ENCODE measurements at places on chromosomes 4 and X.

- peak; percentile 45 for DNase-seq
These were observed 800 bp downstream of the KDM5C start for GRCh38 chrX:53223955-53224859.

DNA sequence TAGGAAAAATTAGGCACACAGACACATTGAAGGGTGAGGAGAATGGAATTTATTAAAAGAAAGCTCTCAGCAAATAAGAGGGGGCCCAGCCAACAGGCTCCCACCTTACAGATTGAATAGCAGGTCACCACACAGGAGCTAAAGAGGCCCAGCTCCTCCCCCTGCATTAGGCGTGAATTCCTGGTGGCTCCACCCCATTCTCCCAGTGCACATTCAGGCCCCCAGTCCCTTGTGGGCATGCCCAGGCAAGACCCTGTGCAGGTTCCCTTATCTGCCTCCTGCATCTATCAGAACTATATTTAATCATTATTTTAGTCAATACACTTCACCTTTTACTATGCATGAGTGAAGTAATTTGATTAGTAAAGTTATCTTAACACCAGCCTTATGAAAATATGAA, 856.3 kb upstream of the NDST4 start:
- no peak for DNase-seq

DNA sequence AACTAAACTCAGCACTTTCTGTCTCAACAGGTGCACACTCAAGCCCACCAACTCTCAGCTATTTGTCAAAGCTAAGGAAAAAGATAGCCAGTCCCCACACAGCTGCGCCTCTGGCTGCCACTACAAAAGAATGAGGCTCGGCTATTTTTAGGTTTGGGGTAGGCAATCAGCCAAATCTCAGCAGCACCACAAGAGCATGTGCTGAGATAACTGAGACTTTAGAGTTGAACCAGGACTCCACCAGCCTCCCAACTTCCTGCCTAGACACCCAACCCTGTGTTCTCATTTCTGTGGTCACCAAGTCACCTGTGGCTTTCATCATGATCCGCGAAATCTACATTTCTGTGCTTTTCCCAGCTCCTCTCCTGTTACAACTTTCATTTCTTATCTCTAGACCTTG, 28.0 kb downstream of the DMD start:
- no peak for DNase-seq

DNA sequence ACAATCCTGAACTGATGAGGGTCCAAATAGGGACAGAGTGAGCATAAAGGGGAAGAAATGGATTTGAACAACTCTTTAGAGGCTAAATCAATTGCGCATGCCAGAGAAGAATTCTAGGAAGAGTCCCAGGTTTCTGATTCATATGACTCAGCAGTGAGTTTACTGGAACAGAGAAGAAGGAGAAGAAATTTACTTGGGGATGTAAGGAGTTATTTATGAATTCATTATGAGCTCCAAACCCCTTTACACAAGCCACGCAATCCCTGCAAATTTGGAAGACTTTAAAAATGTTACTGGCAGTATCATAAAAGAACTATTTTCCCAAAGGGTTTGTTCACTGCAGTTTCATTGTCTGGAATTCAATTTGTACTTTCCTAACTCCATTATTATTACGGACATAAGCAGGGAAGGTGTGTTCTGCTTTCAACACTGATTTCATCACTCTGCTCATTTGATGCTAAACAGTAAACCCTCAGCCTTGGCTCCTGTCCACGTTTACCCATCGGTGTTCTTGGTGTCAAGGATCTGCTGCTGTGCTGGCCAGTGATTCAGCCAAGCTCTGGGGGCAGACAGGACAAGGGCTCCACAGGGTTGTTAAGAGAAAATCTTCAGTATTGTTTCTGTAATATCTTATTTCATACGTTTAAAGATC, 273.7 kb downstream of the HNRNPD start:
- DNase-seq, result no peak

DNA sequence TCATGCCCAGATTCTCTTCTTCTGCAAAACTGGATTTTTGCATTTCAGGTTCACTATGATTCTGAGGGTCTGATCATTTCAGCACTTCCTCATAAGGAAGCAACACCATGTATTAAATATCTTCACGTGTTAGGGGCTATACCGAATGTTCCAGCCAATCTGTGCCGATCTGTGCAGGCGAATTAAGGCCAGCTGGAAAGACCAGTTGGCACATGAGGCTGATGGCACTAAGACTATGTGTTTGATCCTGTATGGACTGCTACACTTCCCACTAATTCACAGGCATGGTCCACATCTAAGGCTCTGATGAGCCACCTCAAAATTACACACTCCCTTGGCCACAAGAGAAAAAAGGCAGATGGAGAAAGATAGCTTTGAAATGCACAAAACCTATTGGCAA, 28.8 kb downstream of the KDR start:
- DNase-seq, result no peak

- DNase-seq, result no peak
These were observed 17.9 kb downstream of the COQ2 start for GRCh38 chr4:83266689-83267088.

- peak; percentile 74 for DNase-seq
These were observed 272.1 kb upstream of the AGTR2 start for GRCh38 chrX:115898382-115899001.

GRCh38 chrX:96771486-96771885, 86.8 kb downstream of the DIAPH2 start:
- no peak for DNase-seq

DNA sequence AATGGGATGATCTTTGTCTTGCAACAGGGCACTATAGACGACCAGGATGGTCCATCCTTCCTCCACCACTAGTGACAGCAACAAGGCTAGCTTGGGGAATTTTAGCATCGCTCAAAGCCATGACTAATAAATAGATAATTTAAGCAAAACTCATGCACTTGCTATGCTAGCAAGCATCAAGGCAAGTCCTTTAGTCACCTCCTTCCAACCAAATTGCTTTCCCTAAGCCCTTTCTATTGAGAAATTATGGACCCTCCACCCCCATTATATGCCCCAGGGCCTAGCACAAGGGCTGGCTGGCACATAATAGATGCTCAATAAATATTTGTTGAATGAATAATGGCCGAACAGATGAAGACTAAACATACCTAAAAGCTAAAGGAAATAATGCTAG, 28.6 kb downstream of the SLC16A2 start:
- DNase-seq, result no peak

- no peak for DNase-seq
These were observed 346.6 kb downstream of the FBXO8 start for GRCh38 chr4:173936861-173937260.

DNA sequence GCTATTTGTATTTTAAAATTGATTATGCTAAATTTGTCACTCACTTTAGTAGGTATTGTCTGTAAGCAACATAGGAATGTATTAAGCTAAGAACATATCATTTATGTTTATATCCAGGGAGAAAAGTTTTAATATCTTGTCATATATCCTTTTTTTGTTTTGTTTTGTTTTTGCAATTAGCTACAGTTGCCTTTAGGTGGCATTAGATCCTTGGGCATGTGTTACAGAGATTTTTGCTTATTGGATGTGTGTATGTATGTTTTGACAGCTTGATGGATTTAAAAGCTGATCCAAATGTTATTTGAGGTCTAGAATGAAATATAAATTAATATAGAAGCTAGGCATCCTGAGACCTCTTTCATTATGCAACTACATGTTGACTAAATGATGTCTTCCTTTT, 36.1 kb upstream of the OTUD4 start:
- peak; percentile 41 for DNase-seq

- peak; percentile 14 for DNase-seq
These were observed 407.4 kb upstream of the AADAT start for GRCh38 chr4:170497112-170497511.

DNA sequence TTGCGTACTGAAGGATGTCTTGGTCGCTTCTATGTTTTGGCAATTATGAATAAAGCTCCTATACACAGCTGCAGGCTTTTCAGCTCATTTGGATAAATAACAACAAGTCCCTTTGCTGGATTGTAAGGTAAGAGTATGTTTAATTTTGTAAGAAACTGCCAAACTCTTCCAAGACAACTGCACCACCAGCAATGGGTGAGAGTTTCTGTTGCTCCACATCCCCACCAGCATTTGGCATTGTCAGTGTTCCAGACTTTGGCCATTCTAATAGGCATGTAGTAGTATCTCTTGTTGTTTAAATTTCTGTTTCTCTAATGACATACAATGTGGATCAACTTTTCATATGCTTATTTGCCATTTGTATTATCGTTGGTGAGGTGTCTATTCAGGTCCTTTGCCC, 44.3 kb downstream of the FNIP2 start:
- no peak for DNase-seq

- no peak for DNase-seq
These were observed 98.3 kb downstream of the HMX1 start for GRCh38 chr4:8773124-8773931.

- no peak for DNase-seq
These were observed 148.6 kb upstream of the INTU start for GRCh38 chr4:127484117-127484516.

- DNase-seq, result no peak
These were observed 50.1 kb downstream of the TSPAN5 start for GRCh38 chr4:98608356-98608755.

DNA sequence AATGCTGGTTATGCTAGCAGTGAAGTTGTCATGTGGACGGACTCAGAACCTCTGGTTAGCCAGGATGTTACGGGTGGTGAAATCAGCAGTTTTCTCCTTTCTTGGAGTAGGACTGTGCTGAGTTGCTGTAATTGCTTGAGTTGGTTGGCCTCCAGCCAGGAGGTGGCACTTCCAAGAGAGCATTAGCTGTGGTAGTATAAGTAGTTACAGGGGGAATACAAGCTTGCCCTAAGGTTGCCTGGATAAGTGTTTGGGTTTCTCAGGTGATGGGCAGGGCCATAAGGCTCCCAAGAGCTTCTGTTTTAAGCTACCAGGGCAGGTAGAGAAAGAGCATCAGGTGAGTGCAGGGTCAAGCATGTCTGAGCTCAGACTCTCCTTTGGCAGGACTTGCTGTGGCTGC, 103.0 kb downstream of the ZNF518B start:
- no peak for DNase-seq

- no peak for DNase-seq
These were observed 22.0 kb downstream of the SMIM14 start for GRCh38 chr4:39616651-39617050.

- DNase-seq, result peak; percentile 24
These were observed 7.6 kb upstream of the CXCL5 start for GRCh38 chr4:74006009-74006476.

DNA sequence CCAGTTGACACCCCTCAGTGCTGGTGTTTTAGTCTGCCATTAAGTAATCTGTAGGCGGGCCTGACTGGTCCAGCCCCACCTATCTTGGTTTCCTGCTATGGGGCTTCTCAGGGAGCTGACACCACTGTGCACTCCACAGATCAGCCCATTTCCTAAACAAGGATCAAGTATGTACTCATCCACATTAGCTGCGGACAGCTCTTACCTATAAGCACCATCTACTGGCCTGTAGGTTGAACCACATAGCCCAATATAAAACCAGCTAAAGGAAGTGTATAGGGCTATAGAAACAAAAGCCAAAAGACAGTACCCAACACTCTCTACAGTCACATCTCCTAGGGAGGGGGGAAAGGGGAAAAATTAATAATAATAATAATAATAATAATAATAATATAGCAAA, 353.5 kb upstream of the CXorf51B start:
- no peak for DNase-seq

DNA sequence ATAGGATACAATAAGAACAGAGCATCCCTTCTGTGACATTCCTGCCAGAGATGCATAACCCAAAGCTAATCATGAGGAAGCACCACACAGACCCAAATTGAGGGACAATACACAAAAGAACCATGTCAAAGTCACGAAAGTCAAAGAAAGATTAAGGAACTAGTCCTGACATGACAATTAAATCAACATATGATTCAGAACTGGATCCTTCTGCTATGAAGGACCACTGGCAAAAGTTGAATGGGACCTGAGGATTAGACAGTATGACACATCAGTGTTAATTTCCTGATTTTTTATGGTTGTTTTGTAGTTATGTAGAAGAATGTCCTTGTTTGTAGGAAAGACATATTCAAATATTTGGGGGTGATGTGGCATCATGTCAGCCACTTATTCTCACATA, 13.9 kb downstream of the ACOT9 start:
- DNase-seq, result no peak

- no peak for DNase-seq
These were observed 714.4 kb downstream of the GLUD2 start for GRCh38 chrX:121761845-121762244.

DNA sequence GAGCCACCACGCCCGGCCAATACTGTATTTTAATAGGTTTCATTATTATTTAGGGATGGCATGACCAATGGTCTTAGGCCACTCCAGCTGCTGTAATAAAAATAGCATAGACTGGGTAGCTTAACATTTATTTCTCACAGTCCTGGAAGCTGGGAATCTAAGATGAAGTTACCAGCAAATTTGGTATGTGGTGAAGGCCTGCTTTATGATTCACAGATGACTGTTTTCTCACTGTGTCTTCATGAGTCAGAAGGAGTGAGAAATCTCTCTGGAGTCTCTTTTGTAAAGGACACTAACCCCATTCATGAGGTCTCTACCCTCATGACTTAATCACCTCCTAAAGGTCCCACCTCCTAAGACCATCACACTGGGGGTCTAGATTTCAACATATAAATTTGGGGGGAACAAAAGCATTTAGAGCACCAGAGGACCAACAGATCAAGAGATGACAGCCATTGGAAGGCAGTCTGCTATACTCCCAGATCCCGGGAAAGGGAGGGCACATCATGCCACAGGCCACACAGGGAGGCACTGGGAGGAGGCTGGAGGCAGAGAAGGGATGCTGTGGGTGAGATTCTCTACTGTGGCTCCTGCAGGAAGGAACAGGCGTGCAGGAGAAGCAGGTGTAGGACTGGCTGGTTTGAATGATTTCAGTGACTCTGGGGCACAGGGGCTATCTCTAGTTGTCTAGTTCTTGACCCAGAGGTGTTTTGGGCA, 335.8 kb upstream of the SFRP2 start:
- no peak for DNase-seq

GRCh38 chr4:7987148-7987989, 47.7 kb upstream of the AFAP1 start:
- peak; percentile 88 for DNase-seq

DNA sequence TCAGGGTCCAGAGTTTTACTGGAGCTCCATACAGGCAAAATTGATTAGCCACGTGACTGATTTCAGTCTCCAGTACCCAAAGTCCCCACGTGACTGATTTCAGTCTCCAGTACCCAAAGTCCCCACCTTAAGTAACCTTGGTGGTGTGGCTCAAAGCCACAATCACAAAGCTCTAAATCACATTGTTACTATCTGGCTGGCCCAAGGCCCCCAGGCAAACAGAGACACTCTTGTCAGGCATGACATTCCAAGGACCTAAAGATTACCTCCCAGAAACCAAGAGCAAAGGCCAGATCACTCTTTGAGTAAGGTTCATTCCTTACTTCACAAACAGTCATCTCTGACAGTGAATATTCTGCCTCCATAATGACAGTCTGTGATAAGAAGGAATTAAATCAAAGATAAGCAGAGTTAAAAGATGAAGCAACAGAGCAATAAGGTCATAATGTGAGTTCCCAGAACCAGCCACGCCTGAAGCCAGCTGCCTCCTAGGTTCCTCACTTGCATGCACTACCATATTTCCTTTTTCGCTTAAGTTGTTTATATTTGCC, 78.5 kb downstream of the ANXA3 start:
- DNase-seq, result no peak

GRCh38 chrX:153731117-153731844, 6.6 kb downstream of the ABCD1 start:
- DNase-seq, result no peak

GRCh38 chr4:149264093-149264733, 551.4 kb downstream of the IQCM start:
- DNase-seq, result peak; percentile 71

- DNase-seq, result peak; percentile 80
These were observed 126.5 kb downstream of the ADGRA3 start for GRCh38 chr4:22389240-22389870.
